Tibial nerve (tissue), 4 donors: ENCODE measurements at places on chromosomes 3 and 15. TPM values are rescaled to one million over a fixed set of nuclear protein-coding genes. Genes with fewer than 3 reads are reported as not detected.

PDHB gene
- 60.9 TPM for total RNA-seq

EPHA3 gene
- total RNA-seq = 7.1 TPM

C3orf70 gene
- 8.8 TPM for total RNA-seq

CLDN1 gene
- total RNA-seq = 150 TPM

DNA sequence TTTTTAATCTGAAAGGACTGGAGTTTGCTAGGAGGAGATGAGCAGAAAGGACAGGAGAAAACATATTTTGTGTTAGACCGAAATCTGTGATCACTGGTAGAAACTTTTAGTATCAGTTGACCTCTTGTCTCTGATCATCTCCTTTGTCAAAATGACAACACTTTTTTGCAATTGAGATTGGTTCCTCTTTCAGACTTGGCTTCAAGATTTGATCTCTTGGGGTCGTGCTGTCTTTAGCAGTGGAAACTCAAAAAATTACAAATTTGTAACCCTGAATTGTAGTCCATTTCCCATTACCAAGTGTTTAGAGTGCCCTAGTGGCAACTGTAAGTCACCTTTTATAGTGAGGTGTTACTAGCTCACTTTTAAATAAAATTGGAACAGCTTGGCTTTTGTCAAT lies 107.4 kb downstream of the KLHL25 start:
- DNase-seq = no peak
- no peak overlapping the region for H3K4me3 ChIP-seq
- no peak overlapping the region for H3K27ac ChIP-seq
- peaks cover 57% of the 10 kb centered on the region for H3K36me3 ChIP-seq
- H3K4me1 ChIP-seq = no peaks in the 10 kb centered on the region
- no peaks in the 10 kb centered on the region for H3K27me3 ChIP-seq

GRCh38 chr15:81292523-81293001 lies 31.4 kb downstream of the STARD5 start:
- H3K27ac ChIP-seq = peak overlapping the region; percentile 82
- H3K36me3 ChIP-seq = no peaks in the 10 kb centered on the region
- peaks cover 35% of the 10 kb centered on the region for H3K4me1 ChIP-seq
- DNase-seq = no peak
- no peak overlapping the region for H3K4me3 ChIP-seq

GRCh38 chr15:77656294-77656693 lies 23.6 kb upstream of the LINGO1 start:
- H3K27me3 ChIP-seq = no peaks in the 10 kb centered on the region
- no peak overlapping the region for H3K4me3 ChIP-seq
- H3K36me3 ChIP-seq = no peaks in the 10 kb centered on the region
- no peak overlapping the region for H3K27ac ChIP-seq
- no peak for DNase-seq

- H3K36me3 ChIP-seq = no peaks in the 10 kb centered on the region
- H3K27me3 ChIP-seq = no peaks in the 10 kb centered on the region
- no peak overlapping the region for H3K27ac ChIP-seq
- H3K4me3 ChIP-seq = no peak overlapping the region
- DNase-seq = no peak
Measured at GRCh38 chr3:98809557-98809956, 46.4 kb downstream of the ST3GAL6 start.

GRCh38 chr3:183252973-183253527 lies at the start of gene B3GNT5:
TSS of gene B3GNT5 (plus strand) at chr3:183253253. CDS start at chr3:183269799, 16,546 bp downstream.
- H3K27me3 ChIP-seq = no peaks in the 10 kb centered on the region
- H3K27ac ChIP-seq = peak within 1 kb of the TSS; percentile 86
- H3K36me3 ChIP-seq = no peaks in the 10 kb centered on the region
- peak; percentile 33 for DNase-seq
- H3K4me3 ChIP-seq = peak within 1 kb of the TSS; percentile 67

DNA sequence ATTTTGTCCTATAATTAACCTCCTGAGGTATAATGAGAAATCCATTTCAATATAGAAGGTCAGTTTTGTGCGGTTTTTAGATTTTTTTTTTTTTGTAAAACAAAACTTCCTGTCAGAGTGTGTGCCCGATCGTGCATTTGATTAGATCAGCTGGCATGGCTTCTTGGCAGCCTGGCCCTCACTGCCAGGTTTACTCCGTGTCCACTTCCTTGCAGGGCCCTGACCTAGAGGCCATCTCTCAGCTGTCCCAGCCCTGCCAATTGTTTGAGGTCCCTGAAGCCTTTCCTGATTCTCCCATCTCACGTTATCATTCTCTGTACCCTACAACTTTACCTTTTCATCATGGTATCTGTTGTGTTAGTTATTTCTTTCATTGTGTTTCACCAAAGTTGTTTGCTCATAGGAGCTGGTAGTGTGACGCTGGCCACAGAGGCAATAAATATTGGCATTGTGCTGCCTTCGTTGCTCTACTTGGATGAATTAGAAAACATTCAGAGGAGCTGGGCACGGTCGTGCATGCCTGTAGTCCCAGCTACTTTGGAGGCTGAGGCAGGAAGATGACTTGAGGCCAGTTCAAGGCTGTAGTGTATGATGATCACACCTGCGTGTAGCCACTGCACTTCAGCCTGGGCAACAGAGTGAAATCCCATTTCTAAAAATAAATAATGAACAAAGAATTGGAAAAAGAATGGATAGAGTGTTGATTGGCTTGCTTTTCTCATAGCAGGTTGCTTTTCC lies 202.0 kb downstream of the GHSR start:
- no peak for DNase-seq
- H3K27me3 ChIP-seq = no peaks in the 10 kb centered on the region
- peaks cover 30% of the 10 kb centered on the region for H3K4me1 ChIP-seq
- no peak overlapping the region for H3K27ac ChIP-seq
- H3K4me3 ChIP-seq = no peak overlapping the region

- H3K4me3 ChIP-seq = no peak overlapping the region
- H3K27ac ChIP-seq = no peak overlapping the region
- H3K36me3 ChIP-seq = no peaks in the 10 kb centered on the region
- H3K4me1 ChIP-seq = peaks cover 78% of the 10 kb centered on the region
Measured at GRCh38 chr3:14832975-14833722, 14.4 kb downstream of the FGD5 start.

DNA sequence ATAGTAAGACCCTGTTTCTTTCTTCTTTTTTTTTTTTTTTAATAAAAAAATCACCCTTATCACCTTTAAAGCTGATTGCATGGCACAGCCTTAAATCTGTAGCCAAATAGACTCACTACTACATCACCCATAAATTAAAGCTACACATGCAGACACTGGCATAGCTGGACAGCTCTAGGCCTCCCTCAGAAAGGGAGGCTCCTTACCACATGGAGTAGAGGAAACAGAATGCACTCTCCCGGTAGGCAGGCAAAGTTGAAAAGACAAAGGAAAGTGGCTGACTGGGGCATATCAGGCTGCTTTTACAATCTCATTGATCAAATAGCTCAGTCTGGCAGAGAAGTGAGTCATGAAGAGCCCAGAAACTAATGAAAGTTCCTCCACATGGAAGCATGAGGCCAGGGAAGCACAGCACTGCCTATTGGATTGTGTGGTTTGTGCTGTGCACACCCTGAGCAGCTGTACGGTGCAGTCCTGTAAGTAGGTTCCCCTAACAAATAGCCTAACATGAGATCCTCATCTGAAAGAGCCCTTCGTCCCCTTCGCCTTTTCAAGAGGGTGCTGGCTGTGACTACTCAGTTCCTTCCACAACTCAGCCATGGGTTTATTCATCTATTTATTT lies 32.7 kb upstream of the FAM98B start:
- no peaks in the 10 kb centered on the region for H3K27me3 ChIP-seq
- no peak overlapping the region for H3K27ac ChIP-seq
- DNase-seq = no peak
- H3K4me1 ChIP-seq = no peaks in the 10 kb centered on the region
- no peak overlapping the region for H3K4me3 ChIP-seq

GRCh38 chr3:74463515-74463914 lies 150.9 kb downstream of the CNTN3 start:
- H3K27me3 ChIP-seq = no peaks in the 10 kb centered on the region
- DNase-seq = no peak
- no peaks in the 10 kb centered on the region for H3K36me3 ChIP-seq

DNA sequence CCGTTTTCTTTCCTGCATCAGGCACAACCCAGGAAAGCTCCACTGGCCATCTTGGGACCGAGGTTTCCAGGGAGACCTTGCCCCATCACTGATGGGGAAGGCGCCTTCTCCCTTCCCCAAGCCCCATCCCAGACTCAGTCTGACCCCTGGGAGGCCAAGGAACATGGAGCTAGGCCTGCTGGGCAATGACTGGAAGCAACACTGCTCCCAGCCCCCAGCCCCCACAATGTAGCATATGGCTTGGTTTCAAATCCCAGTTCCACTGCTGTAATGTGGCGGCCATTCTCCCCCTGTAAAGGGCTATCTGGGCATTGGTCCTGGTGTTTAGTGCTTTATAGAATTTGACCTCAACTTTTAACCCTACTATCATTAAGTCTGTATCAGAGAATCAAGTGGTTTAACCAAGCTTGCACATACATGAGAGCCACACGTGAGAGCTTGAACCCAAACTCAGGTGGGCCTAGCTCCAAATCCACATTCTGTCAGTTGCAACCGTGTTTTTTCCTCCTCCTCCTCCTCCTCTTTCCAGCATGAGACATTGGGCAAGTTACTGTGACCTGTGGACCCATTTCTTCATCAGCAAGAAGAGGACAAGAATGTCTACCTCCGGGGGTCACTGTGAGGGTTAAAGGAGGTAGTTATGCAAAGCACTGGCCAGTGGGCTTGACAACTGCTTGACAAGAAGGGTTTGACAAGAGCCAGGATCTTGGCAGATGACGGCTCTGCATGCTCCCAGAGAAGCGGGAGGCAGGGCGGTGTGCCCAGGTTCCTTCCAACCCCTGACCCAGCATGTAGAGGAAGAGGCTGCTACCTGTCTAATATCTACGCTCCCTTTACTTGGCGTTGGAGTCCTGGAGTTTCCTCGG lies 37.4 kb downstream of the KLHL25 start:
- H3K27ac ChIP-seq = no peak overlapping the region
- no peak for DNase-seq
- H3K36me3 ChIP-seq = no peaks in the 10 kb centered on the region

DNA sequence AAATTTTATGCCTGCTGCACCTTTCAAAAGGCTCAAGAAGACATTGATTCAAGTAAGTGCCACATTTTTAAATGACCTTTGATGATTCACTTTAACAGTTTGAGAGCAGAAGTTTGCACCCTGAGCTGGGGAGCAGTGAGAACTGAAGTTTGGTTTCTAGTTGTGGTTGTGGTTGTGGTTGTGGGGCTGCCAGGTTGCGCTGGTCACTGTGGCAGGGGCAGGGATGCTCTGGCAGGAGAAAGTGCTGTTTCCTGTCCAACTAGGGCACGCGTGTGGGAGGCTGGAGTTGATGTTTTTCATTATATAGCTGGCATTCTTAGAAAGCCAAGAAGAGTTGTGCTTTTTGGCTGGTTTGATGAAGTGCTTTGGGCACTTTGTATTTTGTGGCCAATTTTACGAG lies 339.7 kb upstream of the NR2F2 start:
- peaks cover 4% of the 10 kb centered on the region for H3K4me1 ChIP-seq
- DNase-seq = no peak
- H3K27me3 ChIP-seq = no peaks in the 10 kb centered on the region
- H3K4me3 ChIP-seq = no peak overlapping the region
- no peaks in the 10 kb centered on the region for H3K36me3 ChIP-seq

- H3K4me3 ChIP-seq = no peak overlapping the region
- no peaks in the 10 kb centered on the region for H3K27me3 ChIP-seq
- no peaks in the 10 kb centered on the region for H3K36me3 ChIP-seq
- H3K4me1 ChIP-seq = no peaks in the 10 kb centered on the region
- H3K27ac ChIP-seq = no peak overlapping the region
- no peak for DNase-seq
Measured at GRCh38 chr15:59298225-59298853, 74.3 kb downstream of the MYO1E start.

GRCh38 chr3:177005718-177006405 lies 191.4 kb downstream of the TBL1XR1 start:
- no peak overlapping the region for H3K4me3 ChIP-seq
- no peak overlapping the region for H3K27ac ChIP-seq
- H3K4me1 ChIP-seq = no peaks in the 10 kb centered on the region
- DNase-seq = no peak

DNA sequence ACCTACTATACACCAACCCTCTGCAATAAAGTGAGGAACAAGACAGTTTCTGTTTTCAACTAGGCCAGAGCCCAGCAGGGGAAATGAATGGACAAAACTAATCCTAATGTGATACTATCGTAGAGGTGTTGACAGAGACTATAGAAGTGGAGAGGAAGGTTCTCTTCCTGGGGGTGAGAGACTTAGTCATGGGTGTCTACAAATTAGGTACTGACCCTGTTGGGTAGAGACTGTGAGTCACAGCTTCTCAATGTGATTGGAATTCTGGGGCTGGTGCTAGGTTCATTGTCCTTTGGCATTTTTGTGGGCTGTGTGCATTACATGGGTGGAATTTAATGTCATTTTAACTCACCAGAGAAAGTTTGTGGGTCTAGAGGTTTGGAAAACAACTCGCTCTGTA lies 79.3 kb downstream of the ADAMTSL3 start:
- H3K4me1 ChIP-seq = no peaks in the 10 kb centered on the region
- H3K4me3 ChIP-seq = no peak overlapping the region
- no peak for DNase-seq
- H3K27me3 ChIP-seq = no peaks in the 10 kb centered on the region

DNA sequence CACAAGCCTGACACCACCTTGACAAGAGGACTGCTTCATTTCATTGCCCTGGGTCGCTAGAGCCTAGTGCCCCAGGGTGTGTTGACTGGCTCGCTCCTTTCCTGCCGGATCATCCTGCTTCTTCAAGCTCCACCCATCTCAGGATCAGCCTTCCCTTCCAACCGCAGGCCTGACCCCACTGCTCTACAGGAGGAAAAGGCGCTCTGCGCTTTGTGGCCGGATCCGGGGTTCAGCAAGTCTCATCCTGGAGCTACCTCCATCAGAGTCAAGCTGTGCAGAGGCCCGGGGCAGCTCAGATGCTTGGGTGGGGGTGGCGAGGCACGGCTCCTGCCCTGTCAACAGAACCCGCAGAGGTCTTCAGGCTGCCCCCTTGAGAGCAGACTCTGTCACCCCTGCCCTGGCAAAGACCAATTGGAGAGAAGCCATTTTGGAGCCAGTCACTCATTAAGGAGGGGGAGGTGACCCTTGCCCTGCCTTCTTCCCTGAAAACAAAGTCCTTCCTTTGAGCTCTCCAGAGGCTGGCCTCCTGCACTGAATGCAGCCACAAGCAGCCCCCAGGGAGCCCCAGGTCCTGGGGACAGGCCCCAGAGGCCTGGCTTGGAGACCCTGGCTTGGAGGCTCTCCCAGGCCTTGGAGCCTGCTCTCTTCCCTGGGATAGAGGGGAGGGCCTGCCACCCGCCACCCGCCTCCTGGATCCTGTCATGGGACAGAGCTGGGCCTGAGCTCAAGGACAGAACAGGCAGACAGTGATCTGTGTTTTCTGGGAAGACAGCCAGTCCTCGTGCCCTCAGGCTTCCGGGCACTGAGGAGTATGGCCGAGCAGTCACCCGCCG lies 80.3 kb downstream of the CPN2 start:
- H3K36me3 ChIP-seq = no peaks in the 10 kb centered on the region
- H3K27me3 ChIP-seq = no peaks in the 10 kb centered on the region
- no peak overlapping the region for H3K4me3 ChIP-seq
- peak overlapping the region; percentile 93 for H3K27ac ChIP-seq
- H3K4me1 ChIP-seq = peaks cover 30% of the 10 kb centered on the region

GRCh38 chr3:167843481-167843880 lies 108.0 kb downstream of the SERPINI1 start:
- DNase-seq = no peak
- no peaks in the 10 kb centered on the region for H3K4me1 ChIP-seq
- no peak overlapping the region for H3K4me3 ChIP-seq
- no peaks in the 10 kb centered on the region for H3K36me3 ChIP-seq
- no peaks in the 10 kb centered on the region for H3K27me3 ChIP-seq
